Pancreas (tissue), 10 donors: ENCODE measurements at places on chromosomes 4 and X. TPM values are rescaled to one million over a fixed set of nuclear protein-coding genes. Genes with fewer than 3 reads are reported as not detected.

DNA sequence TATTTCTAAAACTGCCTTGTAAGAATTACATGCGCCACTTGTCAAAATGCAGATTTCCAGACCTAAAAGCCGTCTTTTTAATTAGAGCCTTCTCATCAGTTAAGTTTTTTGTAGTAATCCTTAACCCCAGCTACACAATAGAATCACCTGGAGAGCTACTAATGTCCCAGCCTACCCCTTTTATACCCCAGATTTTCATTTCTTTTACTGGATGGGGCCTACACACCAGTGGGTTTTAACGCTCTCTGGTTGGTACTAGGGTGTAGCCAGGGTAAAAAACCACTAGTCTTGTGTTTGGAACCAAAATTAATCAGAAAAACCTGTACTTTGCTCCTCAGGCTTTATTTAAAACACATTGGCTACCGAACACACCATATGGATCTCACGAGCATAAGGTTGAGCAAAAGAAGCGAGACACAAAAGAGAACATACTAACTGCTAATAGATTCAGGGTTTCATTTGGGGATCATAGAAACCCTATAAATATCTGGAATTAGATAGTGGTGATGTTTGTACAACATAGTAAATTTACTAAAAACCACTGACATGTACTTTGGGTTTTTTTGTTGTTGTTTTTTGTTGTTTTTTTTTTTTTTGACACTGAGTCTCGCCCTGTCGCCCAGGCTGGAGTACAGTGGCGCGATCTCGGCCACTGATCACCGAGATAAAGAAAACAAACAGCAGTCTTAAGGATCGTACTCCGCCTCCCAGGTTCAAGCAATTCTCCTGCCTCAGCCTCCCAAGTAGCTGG, 30.6 kb downstream of the BBS12 start:
- H3K4me3 ChIP-seq = no peak overlapping the region
- H3K36me3 ChIP-seq = no peaks in the 10 kb centered on the region
- no peaks in the 10 kb centered on the region for H3K27me3 ChIP-seq
- no peak overlapping the region for H3K27ac ChIP-seq

DNA sequence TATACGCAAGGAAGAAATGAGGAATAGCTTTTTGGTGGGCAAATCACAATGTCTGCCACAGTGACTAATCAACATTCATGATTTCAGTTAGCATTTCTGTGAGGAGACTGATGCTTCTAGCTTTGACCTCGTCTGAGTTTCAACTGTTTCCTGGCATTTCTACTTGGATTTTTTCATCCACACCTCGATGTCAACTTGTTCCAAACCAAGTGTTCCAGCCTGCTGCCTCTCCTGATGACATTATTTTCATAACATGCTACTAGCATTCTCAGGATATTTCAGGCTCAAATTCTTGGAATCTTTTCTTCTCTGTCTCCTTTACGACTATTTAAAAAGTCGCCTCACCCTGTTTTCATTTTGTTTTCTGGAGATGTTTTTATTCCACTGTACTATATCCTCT, 90.3 kb upstream of the TEX13D start:
- no peaks in the 10 kb centered on the region for H3K27me3 ChIP-seq
- H3K4me1 ChIP-seq = no peaks in the 10 kb centered on the region
- H3K36me3 ChIP-seq = no peaks in the 10 kb centered on the region
- H3K4me3 ChIP-seq = no peak overlapping the region
- no peak for DNase-seq
- no peak overlapping the region for H3K27ac ChIP-seq

DNA sequence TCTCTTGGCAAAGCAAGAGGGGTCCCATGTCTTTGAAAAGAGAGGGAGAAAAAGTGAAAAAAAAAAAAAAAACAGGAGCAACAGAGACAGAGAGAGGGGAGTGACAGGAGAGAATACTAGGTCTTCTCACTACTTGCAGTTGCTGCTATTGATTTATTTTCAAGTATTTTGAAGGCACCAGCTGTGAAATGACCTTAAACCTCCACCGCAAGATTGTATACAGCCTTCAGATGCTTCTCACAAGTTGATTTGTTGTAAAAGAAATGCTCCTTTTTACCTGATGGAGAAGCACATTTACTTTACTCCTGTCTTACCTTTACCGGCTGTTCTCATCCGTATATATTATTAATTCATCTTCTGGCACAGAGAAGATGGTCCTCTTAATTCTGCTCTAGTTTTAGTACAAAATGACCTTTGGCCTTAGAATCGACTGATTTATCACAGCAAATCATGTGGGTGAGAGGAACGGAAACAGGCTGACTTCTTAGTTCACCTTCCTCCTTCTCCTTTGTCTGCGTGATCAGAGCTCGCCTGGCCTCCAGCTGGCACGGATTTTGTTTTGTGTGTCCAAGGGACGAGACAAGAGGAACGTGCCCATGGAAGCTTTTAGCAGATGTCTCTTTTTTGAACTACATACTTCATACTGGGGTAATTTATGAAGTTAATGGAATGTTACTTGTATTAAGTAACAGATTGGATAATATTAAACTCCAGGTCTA, 82.4 kb upstream of the PACRGL start:
- peak overlapping the region; percentile 21 for H3K27ac ChIP-seq
- H3K4me1 ChIP-seq = no peaks in the 10 kb centered on the region
- no peaks in the 10 kb centered on the region for H3K36me3 ChIP-seq
- peak; percentile 15 for DNase-seq
- H3K27me3 ChIP-seq = no peaks in the 10 kb centered on the region
- H3K4me3 ChIP-seq = no peak overlapping the region

The AMTN gene
- total RNA-seq = not detected

DNA sequence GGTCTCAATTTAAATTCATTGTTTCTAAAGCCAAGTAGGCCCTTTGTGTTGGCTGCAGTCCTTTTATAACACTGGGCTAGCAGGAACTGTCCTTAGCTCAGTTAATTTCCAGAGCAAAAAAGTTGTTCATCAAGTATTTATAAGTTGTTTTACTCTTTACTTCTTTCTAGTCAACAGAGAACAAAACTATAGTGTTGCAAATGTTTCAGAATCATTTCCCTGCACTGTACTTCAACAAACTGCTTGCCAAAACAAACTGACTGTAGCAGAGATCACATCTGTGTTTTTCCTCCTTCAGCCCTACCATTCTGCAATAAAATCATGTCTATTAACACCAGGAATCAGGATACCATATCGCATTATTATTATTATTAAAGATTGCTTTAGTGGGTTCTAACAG, 168.5 kb upstream of the SH3RF1 start:
- peak overlapping the region; percentile 27 for H3K27ac ChIP-seq
- no peak for DNase-seq
- H3K4me3 ChIP-seq = no peak overlapping the region
- no peaks in the 10 kb centered on the region for H3K36me3 ChIP-seq

- no peaks in the 10 kb centered on the region for H3K4me1 ChIP-seq
- no peak for DNase-seq
- no peaks in the 10 kb centered on the region for H3K27me3 ChIP-seq
- H3K27ac ChIP-seq = no peak overlapping the region
- H3K4me3 ChIP-seq = no peak overlapping the region
- H3K36me3 ChIP-seq = no peaks in the 10 kb centered on the region
These were observed 197.3 kb upstream of the LNX1 start for GRCh38 chr4:53788621-53789020.

The BMPR1B gene
- total RNA-seq = 1.6 TPM

DNA sequence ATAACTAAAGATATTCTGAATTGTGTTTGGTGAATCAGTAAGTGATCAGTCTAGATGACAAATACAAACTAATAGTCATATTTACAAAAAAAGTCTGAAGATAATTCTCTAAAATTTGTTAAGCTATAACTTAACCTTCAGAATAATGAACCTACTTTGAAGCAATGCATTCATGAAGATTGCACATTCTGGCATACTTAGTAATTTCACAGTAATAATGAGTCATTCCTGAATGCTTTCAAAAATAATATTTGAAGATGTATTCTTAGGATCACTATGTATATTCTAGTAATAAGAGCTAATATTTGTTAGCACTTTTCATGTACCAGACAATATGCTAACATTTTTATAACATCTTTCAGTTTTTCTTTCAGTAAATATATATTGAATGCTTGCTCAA, 756.7 kb upstream of the SLIT2 start:
- H3K27me3 ChIP-seq = no peaks in the 10 kb centered on the region
- no peaks in the 10 kb centered on the region for H3K36me3 ChIP-seq
- no peak overlapping the region for H3K4me3 ChIP-seq
